ENCODE measurements at places on chromosomes 5 and 9.

DNA sequence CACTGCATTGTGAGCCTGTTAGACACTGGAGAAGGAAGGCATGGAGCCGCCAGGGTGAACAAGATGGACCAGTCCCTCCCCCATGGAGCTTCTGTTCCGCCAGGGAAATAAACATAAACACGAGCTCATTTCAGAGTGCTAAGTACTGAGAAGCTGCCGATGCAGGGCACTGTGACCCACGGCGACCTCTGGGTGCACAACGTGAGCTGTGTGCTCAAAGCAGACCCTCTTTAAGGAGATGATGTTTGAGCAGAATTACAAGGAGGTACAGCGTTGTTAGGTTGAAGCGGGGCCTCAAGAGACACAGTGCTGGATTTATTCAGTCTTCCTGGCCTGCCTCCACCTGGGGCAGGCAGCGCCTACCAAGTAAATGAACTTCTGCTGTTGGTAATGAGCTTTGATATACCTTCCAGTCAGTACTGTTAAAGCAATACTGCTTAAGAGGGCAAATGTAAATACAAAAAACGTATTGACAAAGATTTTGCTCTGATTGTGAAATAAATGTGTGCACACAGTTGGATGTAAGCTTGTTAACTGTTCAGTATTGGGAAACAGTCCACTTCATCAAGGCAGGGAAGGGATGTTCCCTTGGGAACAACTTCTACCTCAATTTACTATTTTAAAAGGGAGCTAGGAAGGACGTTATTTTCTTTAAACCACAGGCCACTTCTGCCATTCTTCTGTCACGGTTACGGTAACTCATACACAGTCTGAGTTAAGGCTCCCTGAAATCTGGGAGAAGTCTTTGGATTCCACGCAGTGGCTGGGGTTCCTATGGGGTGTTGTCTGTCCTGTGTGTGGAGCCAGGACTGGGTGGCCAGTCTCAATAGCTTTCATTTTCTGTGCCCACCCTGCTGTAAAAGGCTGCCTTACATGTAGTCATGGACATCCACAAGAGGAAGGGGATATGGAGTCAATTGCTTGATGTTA, 48.9 kb upstream of the DMRT1 start:
- DNase-seq = no peak

- DNase-seq = no peak
Observed at GRCh38 chr9:14251154-14252071, 62.5 kb downstream of the NFIB start.

- no peak for DNase-seq
Observed at GRCh38 chr9:29945012-29945411, 2371.7 kb upstream of the C9orf72 start.

DNA sequence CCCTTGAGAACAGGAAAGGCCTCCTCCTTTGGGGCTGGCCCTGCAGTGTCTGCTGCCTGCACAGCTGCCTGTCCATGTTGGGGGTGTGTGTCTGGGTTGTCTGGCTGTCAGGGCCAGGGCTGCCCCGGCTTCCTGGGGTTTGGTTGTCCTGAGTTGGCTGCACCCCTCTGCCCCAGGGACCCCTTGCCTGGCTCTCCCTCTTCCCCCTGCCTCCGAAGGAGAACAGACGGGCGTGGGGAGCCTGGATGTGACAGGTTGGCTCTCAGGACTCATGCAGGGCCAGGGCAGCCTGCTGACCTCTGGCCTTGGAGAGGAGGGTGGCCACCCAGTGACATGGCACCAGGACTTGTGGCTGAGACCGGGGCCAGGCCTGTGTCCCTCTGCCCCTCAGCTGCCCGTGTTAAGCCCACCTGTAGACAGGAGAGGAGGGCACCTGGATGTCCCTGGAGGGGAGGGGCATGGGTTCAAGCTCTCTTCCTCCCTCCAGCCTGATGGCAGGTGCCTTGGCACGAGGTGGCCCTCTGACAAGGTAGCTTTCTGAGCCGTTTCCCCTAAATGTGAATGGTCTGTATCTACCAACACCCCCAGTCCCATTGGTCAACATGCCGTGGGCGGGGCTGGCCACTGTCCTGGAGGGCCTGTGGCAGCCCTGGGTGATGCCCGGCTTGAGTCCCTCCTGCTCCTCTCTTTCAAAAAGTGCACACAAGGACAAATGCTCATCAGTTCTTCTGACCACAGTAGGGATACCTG, 34.9 kb downstream of the WNK2 start:
- DNase-seq = no peak

- DNase-seq = no peak
Observed at GRCh38 chr9:86405926-86406325, 51.7 kb upstream of the TUT7 start.

DNA sequence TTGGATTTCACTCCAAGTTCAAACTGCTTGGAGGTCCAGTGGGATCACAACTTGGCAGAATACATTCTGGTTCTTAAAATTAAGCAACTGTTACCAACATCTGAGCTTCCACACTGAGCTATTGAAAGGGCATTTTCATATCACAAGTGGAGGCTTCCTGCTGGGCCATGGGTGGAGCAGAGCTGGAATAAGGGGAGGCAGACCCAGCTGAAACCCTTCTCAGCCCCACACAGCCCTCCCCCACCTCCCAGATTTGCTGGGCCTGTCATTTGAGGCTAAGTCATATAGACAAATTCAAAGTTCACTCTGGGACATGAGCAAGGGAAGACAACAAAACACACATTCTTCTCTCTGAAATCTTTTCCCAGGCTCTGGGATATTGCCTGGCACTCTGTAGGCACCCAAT, 79.9 kb downstream of the ACTL7B start:
- no peak for DNase-seq

DNA sequence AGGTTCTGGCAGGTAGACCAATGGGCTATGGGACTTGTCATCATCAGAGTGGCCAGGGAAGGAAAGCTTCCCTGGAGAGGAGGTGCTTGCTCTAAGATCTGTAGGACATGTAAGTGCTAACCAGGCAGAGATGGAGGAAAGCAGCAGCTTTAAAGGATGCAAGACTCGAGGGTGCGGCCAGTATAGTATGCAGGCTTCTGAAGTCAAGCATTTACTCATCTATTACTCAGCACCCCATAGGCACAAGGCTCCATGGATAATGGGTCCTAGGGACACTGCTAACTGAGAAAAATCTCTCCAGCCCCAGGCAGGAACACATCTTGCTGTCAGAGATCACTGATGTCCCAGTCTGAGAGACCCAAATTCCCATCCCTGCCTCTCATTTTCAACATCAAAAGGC, 49.7 kb downstream of the WWC1 start:
- no peak for DNase-seq

DNA sequence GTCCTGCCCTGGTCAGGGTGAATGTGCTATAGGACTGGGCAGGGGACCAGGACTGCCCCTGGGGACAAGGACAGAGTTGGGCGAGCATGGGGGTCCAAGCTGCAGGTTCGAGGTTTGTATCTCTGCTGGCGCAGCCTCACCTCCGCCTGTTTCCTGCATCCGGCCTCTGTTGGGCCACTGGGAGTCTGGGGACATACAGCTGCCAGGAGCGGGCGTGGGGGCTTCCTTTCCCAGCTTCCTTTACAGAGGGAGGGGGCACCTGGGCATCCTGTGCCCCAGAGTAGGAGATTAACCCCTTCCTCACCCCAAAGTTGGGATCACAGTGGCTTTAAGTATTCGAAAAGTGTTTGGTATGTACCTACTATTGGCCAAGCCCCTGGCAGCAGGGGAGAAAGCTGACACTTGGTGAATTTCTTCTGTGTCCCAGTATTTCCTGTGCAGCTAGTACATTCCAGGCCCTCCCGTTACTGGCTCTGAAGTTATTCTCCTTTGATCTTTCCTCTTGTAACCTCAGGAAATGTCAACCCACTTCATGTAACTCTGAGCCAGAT, 19.0 kb downstream of the OLFML2A start:
- no peak for DNase-seq

GRCh38 chr9:127644943-127645342, 32.9 kb downstream of the STXBP1 start:
- DNase-seq = no peak

DNA sequence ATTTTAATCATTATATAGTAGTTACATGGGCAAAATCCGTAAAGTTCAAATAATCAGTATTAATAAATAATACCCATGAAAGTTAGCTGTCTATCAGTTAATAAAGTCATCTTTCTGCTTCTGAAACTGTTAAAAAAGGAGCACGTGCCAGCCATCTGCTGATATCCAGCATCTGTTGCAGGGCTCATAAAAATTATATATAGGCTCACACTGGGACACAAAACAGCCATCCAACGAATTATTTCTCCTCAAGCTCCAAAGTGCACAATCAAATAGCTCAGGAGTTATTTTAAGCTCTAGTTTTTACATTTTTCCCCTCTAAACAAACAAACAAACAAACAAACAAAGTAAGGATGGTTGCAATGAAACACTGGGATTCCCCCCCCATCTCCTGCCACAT, 48.3 kb downstream of the MRPS27 start:
- DNase-seq = no peak

DNA sequence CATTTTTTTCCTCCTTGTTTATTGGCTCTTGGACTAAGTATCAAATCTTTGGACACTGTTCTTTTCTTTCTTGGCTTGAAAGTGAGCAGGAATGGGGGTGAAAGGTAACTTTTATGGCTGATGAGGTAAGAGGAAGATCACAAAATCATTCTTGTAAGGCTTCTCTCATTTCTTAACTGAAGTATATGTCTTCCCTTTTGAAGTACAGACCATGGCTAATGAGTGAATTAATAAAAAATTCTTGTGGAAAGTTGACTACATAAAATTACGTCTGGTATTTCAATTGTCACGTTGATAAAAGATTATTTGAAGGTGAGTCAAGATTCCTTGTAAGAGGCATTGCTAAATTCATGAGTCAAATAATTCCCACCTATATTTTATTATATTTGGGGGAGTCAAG, 25.1 kb downstream of the VCAN start:
- DNase-seq = no peak

- DNase-seq = no peak
Observed at GRCh38 chr5:138574744-138575193, 432 bp downstream of the HSPA9 start.

DNA sequence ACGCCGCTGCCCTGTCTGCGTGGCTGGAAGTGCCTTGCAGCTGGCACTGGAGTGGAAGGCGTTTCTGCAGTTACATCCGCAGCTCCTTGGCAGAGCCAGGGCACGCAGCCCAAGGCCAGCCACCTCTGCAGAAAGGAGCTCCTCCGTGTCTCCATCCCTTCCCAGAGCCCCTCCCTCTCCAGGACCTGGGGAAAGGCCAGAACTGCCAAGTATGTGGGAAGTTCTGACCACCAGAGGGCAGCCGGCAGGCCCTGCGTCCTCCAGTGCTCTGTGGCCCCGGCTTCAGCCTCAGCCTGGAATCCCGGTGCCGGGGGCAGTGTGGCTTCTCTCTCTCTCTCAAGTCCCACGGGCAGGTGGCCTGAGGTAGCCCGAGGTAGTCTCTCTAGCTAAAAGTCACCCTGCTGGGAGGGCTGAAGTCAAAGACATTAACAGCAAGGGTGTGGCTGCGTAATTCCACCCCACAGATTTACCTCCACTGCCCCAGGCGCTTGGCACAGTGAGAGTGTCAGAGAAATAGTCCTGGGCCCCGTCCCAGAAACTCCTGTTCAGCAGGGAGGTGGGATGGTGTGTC, 101.7 kb upstream of the FCN2 start:
- DNase-seq = no peak

- DNase-seq = no peak
Observed at GRCh38 chr5:147674411-147674810, 108.1 kb downstream of the JAKMIP2 start.

DNA sequence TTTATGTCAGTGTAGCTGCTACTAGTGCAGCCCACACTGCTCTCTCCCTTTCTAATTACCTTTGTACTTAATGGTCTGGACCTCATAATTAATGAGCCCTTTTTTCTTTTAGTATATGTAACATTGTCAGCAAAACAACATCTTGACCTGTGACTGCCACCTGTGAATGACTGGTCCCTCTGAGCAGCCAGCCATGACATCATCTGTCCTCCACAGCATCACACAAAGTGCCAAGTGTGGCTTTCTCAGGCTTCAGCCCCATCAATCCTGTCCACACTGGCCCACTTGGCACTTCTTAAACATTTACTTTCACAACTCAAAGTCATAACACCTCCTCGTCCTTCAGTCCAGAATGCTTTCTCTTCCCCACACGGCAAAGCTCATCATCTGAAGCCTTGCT, 104.7 kb downstream of the GPR21 start:
- no peak for DNase-seq

GRCh38 chr5:156103155-156103885, 223.6 kb upstream of the SGCD start:
- no peak for DNase-seq

- DNase-seq = no peak
Observed at GRCh38 chr9:89632192-89632733, 27.5 kb downstream of the GADD45G start.

GRCh38 chr5:143208781-143209510, 194.5 kb downstream of the NR3C1 start:
- no peak for DNase-seq

- no peak for DNase-seq
Observed at GRCh38 chr9:74800226-74800625, 87.5 kb downstream of the TRPM6 start.

DNA sequence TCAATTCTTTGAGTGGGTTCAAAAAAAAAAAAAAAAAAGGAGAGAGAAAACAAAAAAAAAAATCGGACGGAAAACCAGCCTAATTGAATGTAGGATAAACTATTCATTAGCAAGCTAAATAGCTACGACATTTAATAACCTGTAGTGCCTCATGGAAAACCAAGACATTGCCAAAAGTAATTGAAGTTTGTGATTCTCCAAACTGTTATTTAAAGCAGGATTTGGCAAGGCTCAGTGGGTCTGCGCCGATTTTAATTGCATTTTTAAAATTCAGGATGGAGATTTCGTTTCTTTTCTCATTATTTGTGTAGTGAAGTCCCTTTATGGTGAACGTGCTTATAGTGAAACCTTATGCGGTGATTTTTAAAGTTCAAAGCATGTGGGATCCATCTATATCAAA, 127.2 kb upstream of the NFIB start:
- no peak for DNase-seq

DNA sequence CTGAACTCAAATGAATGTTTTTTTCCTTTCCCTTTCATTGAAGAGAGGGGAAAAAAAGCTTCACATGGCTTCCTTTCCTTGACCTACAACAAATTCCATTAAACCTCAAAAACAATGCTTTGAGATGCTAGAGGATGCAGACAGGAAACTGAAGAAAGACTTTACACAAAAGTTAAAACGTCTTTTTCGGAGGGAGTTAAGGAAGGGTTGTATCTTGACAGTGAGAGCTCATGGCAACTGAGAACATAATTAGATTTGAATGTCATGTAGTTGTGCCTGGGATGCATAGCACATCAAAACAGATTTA, 66.4 kb downstream of the EBF1 start:
- DNase-seq = no peak

GRCh38 chr9:129602598-129603415, 18.1 kb downstream of the C9orf50 start:
- no peak for DNase-seq
